ENCODE measurements at places on chromosomes 6 and 20. TPM values are rescaled to one million over a fixed set of nuclear protein-coding genes. Genes with fewer than 3 reads are reported as not detected.

The LIME1 gene
- 15.4 TPM for total RNA-seq

DNA sequence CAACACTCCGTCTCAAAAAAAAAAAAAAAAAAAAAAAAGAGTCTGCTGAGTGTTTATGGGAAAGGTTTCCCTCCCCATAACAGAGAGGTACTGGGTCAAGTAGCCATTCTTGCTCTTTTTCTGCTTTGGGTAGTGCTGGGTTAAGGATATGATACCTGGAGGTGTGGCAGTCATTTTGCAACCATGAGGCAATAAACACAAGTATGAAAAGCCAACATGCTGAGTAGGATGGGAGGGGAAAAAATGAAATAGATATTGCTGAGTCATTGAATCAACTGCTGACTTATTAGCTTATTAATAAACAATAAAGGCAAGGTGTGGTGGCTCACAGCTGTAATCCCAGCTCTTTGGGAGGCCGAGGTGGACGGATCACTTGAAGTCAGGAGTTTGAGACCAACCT lies 2.3 kb upstream of the TOMM34 start:
- DNase-seq: no peak

DNA sequence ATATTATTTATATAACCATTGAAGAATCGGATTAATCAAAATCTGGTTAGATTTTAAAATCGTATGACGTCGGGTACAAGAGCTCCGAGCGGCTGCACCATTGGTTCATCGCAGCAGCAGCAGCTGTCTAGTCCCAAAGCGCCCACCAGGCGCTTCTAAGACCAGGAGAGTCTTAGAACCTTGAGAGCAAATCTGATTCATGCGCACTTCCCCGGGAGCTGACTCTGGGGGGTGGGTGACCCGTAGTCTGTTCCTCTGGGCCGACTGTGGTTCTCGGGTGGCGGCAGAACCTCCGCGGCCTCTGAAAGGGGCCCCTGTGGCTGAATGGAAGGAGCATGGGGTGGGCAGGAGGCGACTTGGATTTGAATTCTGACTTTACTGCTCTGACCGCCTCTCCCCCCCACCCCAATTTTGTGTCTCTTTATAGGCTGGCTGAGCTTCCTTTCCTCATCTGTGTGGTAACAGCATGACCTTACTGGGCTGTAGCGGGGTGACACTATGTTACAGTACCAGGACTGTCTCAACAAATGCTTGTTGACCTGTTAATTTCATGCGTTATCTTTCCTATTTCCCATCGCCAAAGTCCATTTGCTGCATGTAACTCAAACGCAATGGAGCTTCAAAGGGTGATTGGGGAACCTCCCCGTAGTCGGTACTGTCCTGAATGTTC lies 119.7 kb downstream of the RTN4IP1 start:
- no peak for DNase-seq

DNA sequence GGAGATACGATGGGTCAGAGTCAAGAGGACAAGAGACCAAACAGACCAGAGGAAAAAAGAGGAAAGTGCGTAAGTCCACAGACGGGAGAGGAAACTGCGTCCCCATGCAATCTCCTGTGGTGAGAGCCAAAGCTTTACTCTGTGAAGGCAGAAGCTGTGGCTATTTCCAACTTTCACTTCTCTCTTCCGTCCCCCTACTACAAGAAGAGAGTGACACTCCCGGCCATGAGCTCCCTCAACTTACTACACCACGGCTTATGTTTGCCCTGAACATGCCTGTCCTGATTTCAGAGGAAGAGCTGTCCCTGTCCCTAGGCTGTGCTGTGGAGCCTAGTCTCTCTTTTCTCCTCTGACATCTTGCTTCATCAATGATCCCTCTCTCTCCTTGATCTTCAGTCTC lies 11.5 kb upstream of the SSR1 start:
- no peak for DNase-seq

DNA sequence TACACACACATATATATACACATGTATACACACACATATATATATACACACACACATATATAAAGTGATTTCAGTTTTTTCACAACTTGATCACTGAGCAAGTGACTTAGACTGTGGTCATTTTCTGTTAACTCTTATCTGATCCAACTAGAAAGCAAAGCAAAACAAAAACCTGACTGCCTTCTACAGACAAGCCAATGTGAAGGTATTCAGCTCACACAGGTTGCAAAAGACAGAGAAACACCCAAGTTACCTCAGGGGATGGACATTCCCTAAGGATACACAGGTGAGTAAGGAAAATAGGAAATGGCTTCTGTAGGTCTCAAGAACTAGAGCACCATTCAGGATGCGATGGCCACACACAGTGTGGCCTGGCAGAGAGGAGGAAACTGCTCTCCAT lies 58.4 kb upstream of the IER3 start:
- DNase-seq: no peak

- peak; percentile 96 for DNase-seq
Measured at GRCh38 chr6:146543211-146543939, at the start of gene RAB32. Gene RAB32 (plus strand): TSS chr6:146543833. CDS start chr6:146543872, 39 bp downstream.

The SIRPG gene
- not detected for total RNA-seq

The CYP39A1 gene
- 7.1 TPM for total RNA-seq

DNA sequence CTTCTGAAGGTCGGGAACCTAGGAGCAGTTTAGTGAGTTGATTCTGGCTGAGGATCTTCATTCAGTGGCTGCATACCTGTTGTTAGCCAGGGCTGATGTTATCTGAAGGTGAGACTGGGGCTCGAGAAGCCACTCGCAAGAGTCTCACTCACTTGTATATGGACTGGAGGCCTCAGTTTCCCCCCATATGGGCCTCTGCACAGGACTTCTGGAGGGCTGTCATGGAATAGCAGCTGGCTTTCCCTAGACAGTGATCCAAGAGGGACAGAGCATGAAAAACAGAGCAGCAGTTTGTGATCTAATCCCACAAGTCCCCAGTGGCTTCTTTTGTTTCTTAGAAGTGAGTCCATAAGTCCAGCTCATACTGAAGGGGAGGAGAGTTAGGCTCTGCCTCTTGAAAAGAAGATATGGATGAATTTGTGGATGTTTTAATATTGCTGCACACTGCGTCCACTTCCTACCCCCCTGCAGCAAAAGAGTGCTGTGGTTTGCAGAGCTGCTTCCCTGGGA lies 623.4 kb downstream of the CDH26 start:
- DNase-seq: no peak

DNA sequence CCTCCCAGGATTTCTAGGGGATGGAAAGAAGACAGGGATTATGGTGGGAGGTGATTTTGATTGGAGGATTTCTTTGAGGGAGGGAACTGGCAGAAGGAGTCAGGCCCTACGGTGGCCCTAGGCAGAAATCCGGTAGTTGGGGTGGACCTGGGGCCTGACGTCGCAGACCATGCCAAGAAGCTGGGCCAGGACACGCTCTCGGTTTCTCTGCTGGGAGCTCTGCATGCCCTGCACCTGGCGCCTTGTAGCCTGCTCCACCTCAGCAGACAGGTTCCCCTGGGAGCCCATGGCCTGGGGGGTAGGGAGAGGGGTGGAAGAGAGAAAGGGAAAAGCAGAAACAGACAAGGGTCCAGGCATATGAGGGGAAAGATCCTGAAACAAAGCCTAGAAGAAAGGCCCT lies 1.1 kb downstream of the ATP6V1G2 start:
- no peak for DNase-seq

- no peak for DNase-seq
Measured at GRCh38 chr6:126396131-126396530, 56.2 kb downstream of the CENPW start.

GRCh38 chr20:56687061-56687460 lies 58.0 kb downstream of the TFAP2C start:
- no peak for DNase-seq

GRCh38 chr6:134138226-134138975 lies 86.0 kb upstream of the SLC2A12 start:
- DNase-seq: no peak

GRCh38 chr6:39901116-39901655 lies 33.1 kb downstream of the MOCS1 start:
- DNase-seq: no peak

DNA sequence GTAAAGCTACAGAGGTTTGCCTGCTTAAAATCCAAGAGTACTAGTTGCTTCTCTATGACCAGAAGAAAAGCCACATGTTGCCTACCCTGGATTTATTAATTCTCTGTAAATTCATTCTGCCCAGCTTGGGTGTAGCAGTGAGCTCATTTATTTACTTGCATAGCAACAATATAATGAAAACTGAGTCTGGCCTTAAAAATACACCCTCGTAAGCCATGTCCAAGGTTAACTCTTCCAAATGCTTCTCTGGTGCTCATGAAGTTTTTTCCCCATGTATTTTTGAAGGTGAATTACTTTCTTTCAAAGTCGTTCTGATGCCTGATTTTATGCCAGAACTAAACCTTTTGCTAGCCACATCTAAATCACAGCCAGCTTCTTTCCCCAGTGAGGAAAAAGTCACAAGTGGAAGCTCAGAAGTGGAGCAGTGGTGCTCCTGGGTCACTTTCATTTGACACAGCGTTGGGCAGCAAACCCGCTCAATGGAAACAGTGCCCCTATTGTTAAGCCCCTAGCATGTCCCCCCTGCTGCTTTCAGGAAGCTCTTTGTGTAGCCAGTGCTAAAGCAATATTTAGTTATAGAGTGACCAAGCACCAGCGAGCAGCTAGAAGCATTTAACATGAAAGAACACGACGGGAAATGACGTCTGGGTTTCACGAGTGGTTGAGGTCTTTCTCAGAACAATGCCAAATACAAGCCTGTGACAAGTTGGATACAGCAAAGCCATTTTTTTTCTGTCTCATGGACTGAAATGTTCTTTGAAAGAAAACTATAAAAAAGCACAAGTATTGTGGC lies 29.8 kb downstream of the NEDD9 start:
- no peak for DNase-seq

The MYL9 gene
- 2,829 TPM for total RNA-seq

GRCh38 chr20:51012357-51012756 lies 10.6 kb downstream of the KCNG1 start:
- DNase-seq: no peak

DNA sequence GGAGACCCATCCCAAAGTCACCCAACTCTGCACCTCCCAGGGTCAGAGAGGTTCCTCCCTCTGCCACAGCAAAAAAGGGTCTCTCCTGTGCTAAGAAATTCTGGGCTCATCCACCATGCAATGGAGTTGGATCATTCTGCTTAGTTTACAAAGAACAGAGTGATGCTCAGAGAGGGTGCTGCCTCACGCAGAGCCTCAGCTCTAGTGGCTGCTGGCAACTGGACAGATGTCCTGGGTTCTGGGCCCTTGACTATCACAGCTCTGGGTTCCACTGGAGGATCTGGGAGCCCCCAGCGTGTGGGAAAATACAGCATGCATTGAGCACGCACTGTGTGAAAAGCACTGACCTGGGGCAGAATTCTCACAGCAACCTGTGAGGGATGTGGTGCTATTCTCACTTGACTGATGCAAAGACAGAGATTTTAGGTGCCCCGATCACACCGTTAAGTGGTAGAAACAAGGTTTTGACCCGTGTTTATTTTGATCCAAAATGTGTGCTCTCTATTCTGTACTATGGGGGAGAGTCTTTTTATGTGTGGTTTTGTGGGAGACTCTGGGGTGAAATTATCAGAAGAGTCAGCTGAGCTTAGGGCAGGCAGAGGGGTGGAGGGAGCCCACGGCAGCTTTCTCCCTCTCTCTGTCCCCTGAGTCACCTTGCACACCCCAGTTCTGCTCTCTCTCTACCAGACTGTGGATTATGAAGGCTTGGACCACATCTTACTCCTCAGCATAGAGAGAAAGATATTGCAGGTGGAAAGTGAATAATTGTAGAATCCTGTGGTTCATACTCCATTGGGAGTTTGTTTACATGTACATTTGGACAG lies 19.9 kb downstream of the TREML4 start:
- peak; percentile 70 for DNase-seq

The SLC35D3 gene
- total RNA-seq: not detected

- DNase-seq: no peak
Measured at GRCh38 chr6:158752613-158753012, 66.6 kb downstream of the EZR start.

DNA sequence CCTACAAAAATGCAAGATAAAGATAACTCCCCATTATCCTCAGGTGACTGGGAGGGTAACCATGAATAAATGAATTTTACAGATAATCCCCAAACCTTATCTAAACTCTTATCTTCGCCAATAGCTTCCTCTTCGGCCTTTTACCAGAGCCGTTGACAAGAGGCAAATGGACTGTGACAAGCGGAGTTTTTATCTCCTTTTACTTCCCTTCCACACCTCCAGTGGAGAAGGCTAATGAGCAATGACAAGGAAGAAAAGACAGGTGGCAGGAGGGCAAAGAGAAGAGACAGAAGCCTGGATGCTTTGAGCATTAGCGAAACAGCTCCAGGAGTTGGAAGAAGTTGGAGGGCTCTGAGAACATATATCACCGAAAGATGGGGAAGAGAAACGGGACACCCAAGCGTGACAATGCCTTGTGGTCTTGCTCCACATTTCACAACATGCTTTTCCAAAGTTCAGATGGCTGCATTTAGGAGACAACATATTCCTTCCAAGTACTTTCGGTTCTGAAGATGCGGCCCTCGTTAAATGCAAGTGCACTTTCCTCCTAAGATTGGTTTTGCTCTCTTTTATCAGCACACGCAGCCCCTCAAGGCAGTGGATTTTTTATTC lies 69.2 kb downstream of the PRDM1 start:
- no peak for DNase-seq
